Ascending aorta (tissue), 2 donors: ENCODE measurements at places on chromosomes 13 and 19.

DNA sequence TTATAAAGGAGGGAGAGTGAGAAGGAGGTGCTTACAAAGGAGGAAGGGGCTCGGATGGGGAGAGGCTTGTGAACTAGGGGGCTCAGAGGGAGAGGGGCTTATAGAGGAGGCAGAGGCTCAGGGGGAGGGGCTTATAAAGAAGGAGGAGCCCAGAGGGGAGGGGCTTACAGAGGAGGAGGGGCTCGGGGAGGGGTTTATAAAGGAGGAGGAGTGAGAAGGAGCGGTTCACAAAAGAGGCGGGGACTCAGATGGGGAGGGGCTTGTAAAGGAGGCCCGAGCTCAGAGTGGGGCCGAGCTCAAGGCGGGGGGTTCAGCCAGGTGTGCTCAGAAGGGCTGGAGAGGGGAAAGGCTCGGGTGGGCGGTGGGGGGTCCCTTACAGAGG, 500 bp downstream of the SMIM24 start:
- H3K4me3 ChIP-seq, result no peak overlapping the region
- no peaks in the 10 kb centered on the region for H3K36me3 ChIP-seq
- H3K27ac ChIP-seq, result no peak overlapping the region
- no peaks in the 10 kb centered on the region for H3K4me1 ChIP-seq

DNA sequence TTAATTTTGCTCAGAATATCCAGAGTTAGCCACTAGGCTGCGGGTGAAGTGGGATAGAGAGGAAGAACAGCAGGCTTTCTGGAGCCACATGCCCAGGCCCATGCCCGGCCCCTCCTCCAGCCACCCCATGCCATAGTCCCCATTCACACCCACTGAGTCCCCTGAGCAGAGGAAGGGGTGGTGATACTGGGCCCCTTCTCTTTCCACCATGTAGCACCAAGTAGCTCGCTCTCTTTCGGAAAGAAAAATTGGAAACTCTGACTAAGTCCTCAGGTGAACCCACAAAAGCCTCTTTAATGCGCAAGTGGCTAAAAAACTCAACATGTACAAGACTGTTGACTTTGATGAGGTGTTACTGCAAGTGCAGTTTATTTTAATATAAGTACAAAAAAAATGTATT, 76.7 kb upstream of the GPR183 start:
- H3K4me1 ChIP-seq, result no peaks in the 10 kb centered on the region
- peaks cover 30% of the 10 kb centered on the region for H3K36me3 ChIP-seq
- H3K27ac ChIP-seq, result no peak overlapping the region
- no peak for DNase-seq

- no peak overlapping the region for H3K27ac ChIP-seq
- H3K36me3 ChIP-seq, result no peaks in the 10 kb centered on the region
- DNase-seq, result no peak
- no peaks in the 10 kb centered on the region for H3K4me1 ChIP-seq
- no peaks in the 10 kb centered on the region for H3K27me3 ChIP-seq
Observed at GRCh38 chr13:30156826-30157615, 150.3 kb downstream of the KATNAL1 start.

- H3K27ac ChIP-seq, result no peak overlapping the region
- DNase-seq, result no peak
- no peak overlapping the region for H3K4me3 ChIP-seq
- no peaks in the 10 kb centered on the region for H3K27me3 ChIP-seq
- H3K4me1 ChIP-seq, result no peaks in the 10 kb centered on the region
- H3K36me3 ChIP-seq, result no peaks in the 10 kb centered on the region
Observed at GRCh38 chr13:29473166-29473565, 122.3 kb downstream of the SLC7A1 start.

- H3K27ac ChIP-seq, result no peak overlapping the region
- H3K4me1 ChIP-seq, result peaks cover 3% of the 10 kb centered on the region
- peaks cover 15% of the 10 kb centered on the region for H3K27me3 ChIP-seq
- no peaks in the 10 kb centered on the region for H3K36me3 ChIP-seq
- H3K4me3 ChIP-seq, result peak overlapping the region; percentile 43
Observed at GRCh38 chr19:10292789-10293636, 3.3 kb downstream of the ICAM5 start.

GRCh38 chr13:51044023-51044665, 66.9 kb downstream of the C13orf42 start:
- no peak overlapping the region for H3K27ac ChIP-seq
- no peaks in the 10 kb centered on the region for H3K4me1 ChIP-seq
- DNase-seq, result no peak
- H3K27me3 ChIP-seq, result no peaks in the 10 kb centered on the region

DNA sequence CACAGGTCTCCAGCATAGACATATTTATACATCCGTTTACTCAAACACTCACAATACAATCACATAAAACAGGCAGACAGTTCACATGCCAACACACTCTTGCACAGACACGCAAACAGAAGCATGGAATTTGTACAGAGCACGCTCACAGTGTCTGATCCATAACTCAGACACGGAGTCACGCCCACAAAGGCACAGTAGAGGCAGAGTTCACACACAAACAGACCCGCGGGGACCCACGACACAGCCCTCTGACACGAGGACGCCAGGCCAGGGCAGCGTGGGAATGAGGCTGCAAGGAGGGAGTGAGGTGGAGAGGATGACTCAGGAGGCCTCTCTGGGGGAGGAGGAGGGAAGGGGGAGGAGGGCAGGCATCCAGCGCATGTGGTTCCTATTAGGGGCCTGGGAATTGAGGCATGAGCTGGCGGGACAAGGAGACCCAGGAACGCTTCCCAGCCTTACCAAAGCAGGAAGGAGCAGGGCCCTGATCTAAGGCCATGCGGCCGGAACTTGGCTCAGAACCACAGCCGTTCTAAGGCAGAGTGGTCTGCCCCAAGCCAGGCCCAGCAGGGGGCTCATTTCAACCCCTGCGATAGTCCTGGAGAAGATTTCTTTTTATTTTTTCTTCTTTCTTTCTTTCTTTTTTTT, 9.1 kb upstream of the OLFM2 start:
- H3K4me1 ChIP-seq, result peaks cover 3% of the 10 kb centered on the region
- no peaks in the 10 kb centered on the region for H3K27me3 ChIP-seq
- peak; percentile 75 for DNase-seq
- peak overlapping the region; percentile 26 for H3K4me3 ChIP-seq
- H3K36me3 ChIP-seq, result no peaks in the 10 kb centered on the region

DNA sequence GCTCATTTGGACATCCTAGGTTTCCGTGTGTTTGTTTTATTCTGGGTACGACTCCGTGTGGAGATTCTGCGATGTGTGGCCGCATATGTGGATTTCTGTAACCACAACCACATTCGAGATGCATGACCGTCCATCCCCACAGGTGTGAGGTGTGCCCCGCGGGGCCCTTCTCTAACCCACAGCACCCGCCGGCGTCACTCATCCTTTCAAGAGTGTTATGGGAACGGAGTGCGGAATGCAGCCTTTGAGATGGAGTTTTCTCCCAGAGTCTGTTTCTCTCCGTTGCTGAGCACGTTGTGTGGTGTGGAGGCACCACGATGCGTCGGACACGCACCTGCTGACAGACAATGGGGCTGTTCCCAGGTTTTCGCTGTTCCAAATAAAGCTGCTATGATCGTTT, 40.0 kb downstream of the C13orf46 start:
- no peak overlapping the region for H3K4me3 ChIP-seq
- no peak overlapping the region for H3K27ac ChIP-seq
- no peaks in the 10 kb centered on the region for H3K36me3 ChIP-seq

GRCh38 chr19:12778905-12779161, 3.5 kb upstream of the HOOK2 start:
- no peak for DNase-seq
- H3K4me1 ChIP-seq, result peaks cover 30% of the 10 kb centered on the region
- H3K27ac ChIP-seq, result peak overlapping the region; percentile 93
- H3K36me3 ChIP-seq, result no peaks in the 10 kb centered on the region
- no peaks in the 10 kb centered on the region for H3K27me3 ChIP-seq

- no peaks in the 10 kb centered on the region for H3K27me3 ChIP-seq
- H3K27ac ChIP-seq, result no peak overlapping the region
- no peaks in the 10 kb centered on the region for H3K36me3 ChIP-seq
- H3K4me1 ChIP-seq, result peaks cover 3% of the 10 kb centered on the region
- no peak overlapping the region for H3K4me3 ChIP-seq
- DNase-seq, result no peak
Observed at GRCh38 chr13:98175043-98175442, 2.0 kb downstream of the RNF113B start.

- H3K27me3 ChIP-seq, result no peaks in the 10 kb centered on the region
- H3K36me3 ChIP-seq, result no peaks in the 10 kb centered on the region
- no peak overlapping the region for H3K27ac ChIP-seq
Observed at GRCh38 chr13:35789335-35790165, 313.1 kb upstream of the MAB21L1 start.

GRCh38 chr19:50239921-50240590, 36.6 kb downstream of the MYH14 start:
- H3K27ac ChIP-seq, result no peak overlapping the region
- no peak for DNase-seq
- H3K4me1 ChIP-seq, result no peaks in the 10 kb centered on the region
- H3K27me3 ChIP-seq, result no peaks in the 10 kb centered on the region
- no peak overlapping the region for H3K4me3 ChIP-seq

DNA sequence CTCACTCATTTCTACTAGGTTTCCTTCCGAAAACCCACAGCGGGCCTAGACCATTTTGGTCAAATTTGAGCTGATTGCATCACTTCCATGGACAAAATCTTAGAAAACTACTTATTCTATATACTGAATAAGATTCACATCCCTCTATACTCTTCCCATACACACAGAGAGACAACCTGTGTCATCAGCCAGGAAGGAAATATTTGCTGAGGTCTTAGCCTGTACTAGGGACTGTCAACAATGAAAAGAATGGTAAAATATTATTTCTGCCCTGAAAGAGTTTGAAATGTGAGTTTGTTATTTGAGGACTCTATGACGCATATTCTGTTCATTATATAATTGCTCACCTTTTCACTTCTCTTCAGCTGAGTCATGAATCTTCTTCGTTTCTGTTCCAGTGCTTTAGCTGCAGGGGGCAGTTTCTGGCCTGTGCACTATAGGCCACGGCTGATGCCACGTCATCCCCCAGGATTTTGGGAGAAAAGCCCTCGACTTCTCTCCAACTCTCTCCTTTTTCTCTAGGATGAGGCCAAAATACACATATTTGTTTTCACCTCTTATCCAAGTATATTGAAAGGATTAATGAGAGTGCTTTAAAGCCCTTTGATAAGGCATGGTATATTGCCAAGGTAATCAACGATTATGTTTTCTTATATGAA, 47.7 kb downstream of the GSX1 start:
- no peak for DNase-seq
- no peaks in the 10 kb centered on the region for H3K36me3 ChIP-seq
- no peak overlapping the region for H3K4me3 ChIP-seq
- H3K27me3 ChIP-seq, result no peaks in the 10 kb centered on the region

- H3K27me3 ChIP-seq, result no peaks in the 10 kb centered on the region
Observed at GRCh38 chr19:51263808-51264207, 12.9 kb downstream of the SIGLECL1 start.

DNA sequence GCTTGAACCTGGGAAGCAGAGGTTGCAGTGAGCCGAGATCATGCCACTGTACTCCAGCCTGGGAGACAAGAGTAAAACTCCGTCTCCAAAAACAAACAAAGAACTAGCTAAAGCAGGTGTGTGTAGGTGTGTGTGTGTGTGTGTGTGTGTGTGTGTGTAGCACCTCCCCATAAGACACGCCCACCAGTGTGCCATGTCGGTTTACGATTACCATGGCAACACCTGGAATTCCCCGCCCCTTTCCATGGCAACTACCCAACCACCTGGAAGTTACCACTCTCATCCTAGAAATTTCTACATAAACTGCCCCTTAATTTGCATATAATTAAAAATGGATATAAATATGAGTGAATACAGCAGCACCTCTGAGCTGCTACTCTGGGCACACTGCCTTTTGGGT, 80.9 kb upstream of the ADGRE5 start:
- DNase-seq, result no peak
- no peaks in the 10 kb centered on the region for H3K36me3 ChIP-seq
- H3K27me3 ChIP-seq, result no peaks in the 10 kb centered on the region
- no peaks in the 10 kb centered on the region for H3K4me1 ChIP-seq

DNA sequence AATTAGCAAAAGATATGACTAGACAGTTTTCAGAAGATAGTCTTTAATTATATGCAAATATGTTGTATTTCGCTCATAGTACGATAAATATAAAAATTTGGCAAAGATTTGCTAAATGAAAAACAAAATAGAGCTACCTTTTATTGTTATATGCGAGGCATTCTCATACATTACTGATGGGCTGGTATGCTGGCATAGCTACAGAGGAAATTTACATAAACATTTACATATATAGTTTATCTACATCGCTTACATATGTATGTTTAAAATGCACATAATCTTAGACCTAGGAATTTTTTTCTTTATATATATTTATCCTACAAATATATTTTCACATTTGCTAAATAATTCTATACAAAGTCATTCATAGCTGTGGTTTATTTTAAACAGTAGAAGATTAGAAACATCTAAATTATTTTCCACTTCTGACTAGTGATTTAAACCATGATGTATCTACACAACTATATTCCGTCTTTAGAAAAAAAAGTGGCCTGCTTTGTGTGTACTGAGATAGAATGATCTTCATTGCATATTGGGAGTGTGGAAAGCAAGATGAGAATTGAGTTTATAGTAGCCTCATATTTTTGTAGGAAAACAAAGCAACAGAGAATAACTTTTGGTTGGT, 1345.0 kb upstream of the SLC10A2 start:
- no peak for DNase-seq
- no peak overlapping the region for H3K27ac ChIP-seq
- H3K36me3 ChIP-seq, result no peaks in the 10 kb centered on the region
- no peaks in the 10 kb centered on the region for H3K27me3 ChIP-seq

GRCh38 chr19:55519451-55520311, 17.3 kb downstream of the SBK2 start:
- peaks cover 12% of the 10 kb centered on the region for H3K4me1 ChIP-seq
- no peaks in the 10 kb centered on the region for H3K36me3 ChIP-seq
- no peak overlapping the region for H3K27ac ChIP-seq
- H3K27me3 ChIP-seq, result no peaks in the 10 kb centered on the region
- H3K4me3 ChIP-seq, result no peak overlapping the region

- H3K36me3 ChIP-seq, result no peaks in the 10 kb centered on the region
- DNase-seq, result no peak
- H3K4me3 ChIP-seq, result no peak overlapping the region
- peaks cover 4% of the 10 kb centered on the region for H3K4me1 ChIP-seq
- H3K27me3 ChIP-seq, result no peaks in the 10 kb centered on the region
- H3K27ac ChIP-seq, result peak overlapping the region; percentile 37
Observed at GRCh38 chr13:41701676-41702075, 244.3 kb downstream of the RGCC start.
